ENCODE measurements at places on chromosomes 7 and 10. TPM values are rescaled to one million over a fixed set of nuclear protein-coding genes. Genes with fewer than 3 reads are reported as not detected.

SYT15B gene
- total RNA-seq = not detected

FEZF1 gene
- total RNA-seq = not detected

UNCX gene
- not detected for total RNA-seq

DNA sequence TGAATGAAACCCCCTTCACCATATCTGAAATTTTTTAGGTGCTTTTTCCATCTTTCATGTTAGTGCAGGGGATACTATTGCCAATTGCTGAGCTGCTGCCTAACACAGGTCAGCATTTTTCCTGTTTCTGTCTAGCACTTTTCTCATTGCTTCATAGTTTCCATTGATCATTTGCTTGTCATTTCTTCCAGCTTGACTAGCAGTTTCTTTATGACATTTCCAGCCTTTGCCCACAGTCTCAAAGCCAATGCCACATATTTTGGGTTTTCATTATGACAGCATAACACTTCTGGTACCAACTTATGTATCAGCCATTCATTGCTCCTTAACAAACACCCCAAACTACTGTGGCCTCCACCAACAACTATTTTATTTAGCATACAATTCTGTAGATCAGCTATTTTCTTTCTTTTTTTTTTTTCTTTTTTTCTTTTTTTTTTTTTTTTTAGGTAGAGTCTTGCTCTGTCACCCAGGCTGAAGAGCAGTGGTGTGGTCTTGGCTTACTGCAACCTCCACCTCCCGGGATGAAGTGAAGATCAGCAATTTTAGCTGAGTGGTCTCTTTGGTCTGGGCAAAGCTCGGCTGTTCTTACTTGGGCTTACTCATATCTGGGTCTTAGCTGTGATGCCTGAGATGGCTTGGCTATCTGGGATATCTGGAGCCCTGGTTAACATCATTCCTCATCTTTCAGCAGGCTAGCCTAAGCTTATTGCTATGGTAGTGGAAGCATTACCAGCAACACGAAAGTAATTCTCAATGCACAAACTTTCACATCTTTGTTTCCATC is 102.3 kb downstream of the EPC1 start:
- no peaks in the 10 kb centered on the region for H3K27me3 ChIP-seq
- no peaks in the 10 kb centered on the region for H3K4me1 ChIP-seq
- no peak overlapping the region for H3K4me3 ChIP-seq
- no peak overlapping the region for H3K27ac ChIP-seq

GRCh38 chr10:49484486-49485235 is 54.3 kb downstream of the ERCC6 start:
- H3K27me3 ChIP-seq = no peaks in the 10 kb centered on the region
- no peak overlapping the region for H3K4me3 ChIP-seq
- H3K4me1 ChIP-seq = no peaks in the 10 kb centered on the region
- H3K36me3 ChIP-seq = 0 out of 2 replicates have a peak, but pooled peaks cover 4% of the 10 kb centered on the region

DNA sequence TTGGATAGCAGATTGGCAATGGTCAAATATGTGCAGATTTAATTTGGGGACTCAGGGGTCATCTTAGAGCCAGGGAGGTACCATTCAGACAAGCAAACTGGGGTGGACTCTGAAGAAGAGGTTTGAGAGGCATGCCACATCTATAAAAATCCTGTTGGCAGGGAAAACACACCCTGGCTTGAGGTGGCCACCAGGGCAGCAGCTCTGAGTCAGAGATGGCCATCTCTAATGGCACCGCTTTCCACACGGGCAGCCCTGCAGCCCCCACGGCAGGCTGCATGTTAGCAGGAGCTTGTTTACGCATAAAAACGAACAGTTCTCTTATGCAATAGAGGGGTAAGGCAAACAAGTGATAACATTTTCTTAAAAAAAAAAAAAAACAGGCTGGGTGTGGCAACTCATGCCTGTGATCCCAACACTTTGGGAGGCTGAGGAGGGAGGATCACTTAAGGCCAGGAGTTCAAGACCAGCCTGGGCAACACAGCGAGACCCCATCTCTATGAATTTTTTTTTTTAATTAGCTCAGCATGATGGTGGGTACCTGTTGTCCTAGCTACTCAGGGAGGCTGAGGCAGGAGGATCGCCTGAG is 14.9 kb downstream of the DLG5 start:
- no peaks in the 10 kb centered on the region for H3K36me3 ChIP-seq
- no peak for DNase-seq
- H3K4me1 ChIP-seq = no peaks in the 10 kb centered on the region
- H3K27me3 ChIP-seq = no peaks in the 10 kb centered on the region
- no peak overlapping the region for H3K27ac ChIP-seq

DNA sequence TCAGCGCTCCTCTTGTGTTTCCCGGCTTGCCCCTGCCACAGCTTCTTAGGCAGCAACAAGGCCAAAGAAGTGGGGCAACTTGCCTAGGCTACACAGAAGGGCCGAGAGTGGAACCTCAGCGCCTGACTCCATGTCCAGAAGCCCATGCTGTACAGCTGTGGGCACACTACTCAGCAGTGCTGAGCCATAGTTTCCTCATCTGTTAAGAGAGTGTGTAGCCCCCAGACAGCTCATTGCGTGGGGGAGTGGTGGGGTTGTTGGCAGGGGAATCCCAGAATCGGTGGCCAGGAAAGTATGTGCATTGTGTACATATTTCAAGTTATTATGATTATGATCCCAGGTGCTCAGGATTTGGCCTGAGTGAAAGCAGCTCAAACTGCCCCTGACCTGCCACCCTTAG is 96.2 kb downstream of the CDH23 start:
- H3K27ac ChIP-seq = no peak overlapping the region
- H3K27me3 ChIP-seq = no peaks in the 10 kb centered on the region
- H3K4me1 ChIP-seq = no peaks in the 10 kb centered on the region
- H3K4me3 ChIP-seq = no peak overlapping the region

DNA sequence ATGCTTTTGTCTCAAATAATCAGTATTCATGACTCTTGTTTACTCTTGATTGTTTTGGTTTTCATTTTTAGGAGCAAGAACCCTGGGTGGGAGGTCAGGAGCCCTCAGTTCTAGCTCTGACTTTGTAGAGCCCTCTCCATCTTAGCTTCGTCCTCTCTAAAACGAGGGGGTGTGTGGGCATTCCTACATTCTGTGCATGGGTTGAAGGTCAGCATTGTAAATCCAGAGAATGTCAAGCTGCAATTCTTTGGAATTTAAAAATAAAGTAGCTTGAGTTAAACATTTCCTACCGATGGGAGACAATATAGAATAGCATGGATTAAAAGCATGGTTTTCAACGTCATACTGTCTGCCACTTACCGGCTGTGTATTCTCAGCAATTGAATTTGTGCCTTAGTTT is 128.3 kb downstream of the PRPF18 start:
- no peaks in the 10 kb centered on the region for H3K27me3 ChIP-seq
- no peak for DNase-seq
- no peak overlapping the region for H3K27ac ChIP-seq
- H3K4me3 ChIP-seq = no peak overlapping the region
- peaks cover 13% of the 10 kb centered on the region for H3K4me1 ChIP-seq

DNA sequence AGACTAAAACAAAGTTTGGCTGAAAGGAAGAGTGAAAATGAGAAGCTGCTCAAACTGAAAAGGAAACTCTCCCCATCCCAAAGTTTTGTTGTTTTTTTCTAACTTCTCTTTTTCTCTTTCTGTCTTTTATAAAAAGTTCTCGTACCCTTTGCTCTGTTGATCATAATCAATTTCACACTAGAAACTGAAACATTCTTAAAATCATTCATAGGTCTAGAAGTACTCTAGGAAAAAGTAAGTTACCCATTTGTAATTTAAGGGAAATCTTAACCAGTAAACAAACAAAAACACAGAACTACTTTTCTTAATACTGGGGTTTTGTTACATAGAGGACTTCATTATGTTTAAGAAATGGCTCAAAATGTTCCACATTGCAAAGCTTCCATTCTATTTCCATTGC is 339.8 kb downstream of the SEMA3D start:
- no peak for DNase-seq
- no peaks in the 10 kb centered on the region for H3K27me3 ChIP-seq
- H3K4me3 ChIP-seq = no peak overlapping the region
- no peaks in the 10 kb centered on the region for H3K36me3 ChIP-seq
- H3K4me1 ChIP-seq = no peaks in the 10 kb centered on the region
- no peak overlapping the region for H3K27ac ChIP-seq

DNA sequence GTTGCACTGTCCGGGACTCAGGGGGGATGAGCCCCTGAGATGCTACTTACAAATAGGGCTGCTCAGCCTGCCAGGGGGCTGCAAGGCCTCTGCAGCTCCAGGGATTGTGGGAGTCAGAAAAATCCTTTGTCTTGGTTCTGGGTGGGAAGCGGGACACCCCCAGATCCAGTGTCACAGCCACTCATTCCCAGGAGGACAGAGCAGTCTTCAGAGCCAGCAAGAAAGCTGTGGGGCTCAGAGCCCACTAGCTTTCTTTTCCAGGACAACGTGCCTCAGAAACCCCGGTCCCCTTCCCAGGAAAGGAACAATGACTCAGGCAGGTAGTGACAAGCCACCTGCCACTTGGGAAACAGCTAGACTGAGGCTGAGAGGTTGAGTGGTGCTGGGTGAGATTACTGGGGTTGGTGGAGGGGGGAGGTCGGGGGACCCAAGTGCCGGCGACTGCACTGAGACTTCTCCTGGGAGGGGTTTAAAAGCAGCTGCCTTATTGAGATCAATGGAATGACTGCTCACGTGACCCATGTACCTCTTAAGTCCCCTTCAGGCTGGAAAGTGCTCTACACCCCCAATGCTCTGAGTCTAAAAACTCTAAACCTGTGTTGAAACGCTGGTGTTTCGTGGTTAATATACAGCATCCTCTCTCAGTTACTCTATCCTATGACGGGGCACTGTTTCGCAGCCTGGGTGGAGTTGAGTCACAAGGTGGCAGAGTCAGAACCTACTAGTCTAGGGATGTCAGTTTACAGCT is 123.6 kb downstream of the UBE2H start:
- DNase-seq = no peak
- H3K27ac ChIP-seq = no peak overlapping the region
- peaks cover 26% of the 10 kb centered on the region for H3K4me1 ChIP-seq
- H3K4me3 ChIP-seq = no peak overlapping the region
- no peaks in the 10 kb centered on the region for H3K36me3 ChIP-seq

DNA sequence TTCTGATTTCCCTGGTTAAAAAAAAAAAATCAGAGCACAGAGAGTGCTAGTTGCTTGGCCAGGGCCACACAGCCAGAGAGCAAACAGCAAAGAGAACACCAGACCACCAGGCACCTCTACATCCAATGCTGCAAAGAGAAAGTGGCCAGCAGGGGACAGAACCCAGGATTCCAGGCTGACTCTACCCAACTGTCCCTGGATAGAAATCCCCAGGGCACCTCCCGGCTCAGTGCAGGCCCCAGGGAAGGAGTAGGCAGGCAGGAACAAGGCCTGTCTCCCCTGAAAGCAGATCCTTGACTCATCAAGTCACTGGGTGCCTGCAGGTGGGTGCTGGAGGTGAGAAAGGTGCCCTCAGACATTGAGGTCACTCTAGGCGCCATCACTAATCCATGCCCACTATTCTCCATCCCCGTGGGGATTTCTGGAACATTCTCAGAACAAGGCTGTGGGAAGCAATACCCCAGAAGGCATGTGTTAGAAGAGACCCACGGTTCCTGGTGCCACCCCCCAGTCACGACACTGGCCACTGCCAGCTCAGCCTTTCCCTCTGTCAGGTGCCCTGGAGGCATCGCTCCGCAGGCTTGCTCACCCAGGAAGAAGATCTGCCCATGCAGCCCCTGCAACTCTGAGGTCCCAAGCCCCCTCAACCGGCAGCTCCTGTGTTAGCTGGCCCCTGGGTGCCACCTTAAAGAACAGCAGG is 154.8 kb downstream of the GRID1 start:
- H3K4me1 ChIP-seq = no peaks in the 10 kb centered on the region
- no peak overlapping the region for H3K27ac ChIP-seq
- no peak overlapping the region for H3K4me3 ChIP-seq
- no peaks in the 10 kb centered on the region for H3K27me3 ChIP-seq
- no peak for DNase-seq
- no peaks in the 10 kb centered on the region for H3K36me3 ChIP-seq

GRCh38 chr7:98221611-98222532 is 10.6 kb downstream of the BHLHA15 start:
- H3K4me3 ChIP-seq = no peak overlapping the region
- DNase-seq = no peak
- H3K27ac ChIP-seq = no peak overlapping the region
- H3K36me3 ChIP-seq = no peaks in the 10 kb centered on the region

GRCh38 chr10:8238986-8239385 is 184.5 kb downstream of the GATA3 start:
- no peaks in the 10 kb centered on the region for H3K27me3 ChIP-seq
- H3K27ac ChIP-seq = no peak overlapping the region
- DNase-seq = no peak
- H3K4me1 ChIP-seq = no peaks in the 10 kb centered on the region
- no peak overlapping the region for H3K4me3 ChIP-seq

GRCh38 chr7:99459087-99459486 is 6.9 kb downstream of the ATP5MF start:
- H3K36me3 ChIP-seq = peaks cover 47% of the 10 kb centered on the region
- H3K27ac ChIP-seq = no peak overlapping the region
- H3K4me1 ChIP-seq = peaks cover 3% of the 10 kb centered on the region
- no peaks in the 10 kb centered on the region for H3K27me3 ChIP-seq
- no peak overlapping the region for H3K4me3 ChIP-seq

DNA sequence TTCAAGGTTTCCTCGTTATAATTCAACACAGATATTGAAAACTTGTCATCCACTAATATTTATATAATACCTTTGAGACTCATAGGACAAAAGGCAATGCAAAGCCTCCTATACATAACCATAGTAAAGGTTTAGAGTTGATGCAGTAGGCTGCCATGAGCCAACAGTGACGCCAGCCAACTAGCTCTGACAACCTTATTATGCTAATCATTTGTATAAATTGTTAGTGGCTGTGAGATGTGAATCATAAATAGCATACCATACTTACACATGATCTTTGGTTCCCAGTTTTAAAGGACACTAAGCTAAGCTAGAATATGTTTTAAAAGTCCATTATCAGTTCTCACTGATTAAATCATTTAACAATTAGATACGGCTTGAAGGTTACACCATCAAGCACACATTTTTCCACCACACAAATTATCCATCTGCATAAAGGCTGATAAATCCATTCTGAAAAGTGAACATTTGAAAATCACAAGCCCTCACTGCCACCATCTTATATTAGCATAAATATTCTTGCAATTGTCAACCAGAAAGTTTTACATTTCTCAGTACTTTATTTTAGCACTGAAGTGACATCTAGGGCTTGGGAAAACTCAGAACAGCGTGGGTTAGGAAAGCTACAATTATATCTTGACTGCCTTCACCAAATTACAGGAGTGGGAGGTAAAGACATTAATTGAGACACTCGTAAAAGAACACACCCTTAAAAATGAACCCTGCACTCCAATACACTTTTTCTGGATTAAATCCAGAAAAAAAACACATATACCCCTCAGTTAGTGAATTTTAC is 30.7 kb downstream of the COA1 start:
- DNase-seq = no peak
- no peaks in the 10 kb centered on the region for H3K27me3 ChIP-seq
- H3K4me1 ChIP-seq = peaks cover 47% of the 10 kb centered on the region
- H3K27ac ChIP-seq = no peak overlapping the region
- no peaks in the 10 kb centered on the region for H3K36me3 ChIP-seq
- no peak overlapping the region for H3K4me3 ChIP-seq

- H3K27ac ChIP-seq = no peak overlapping the region
- no peaks in the 10 kb centered on the region for H3K27me3 ChIP-seq
- no peaks in the 10 kb centered on the region for H3K4me1 ChIP-seq
- H3K36me3 ChIP-seq = peaks cover 12% of the 10 kb centered on the region
- no peak overlapping the region for H3K4me3 ChIP-seq
- no peak for DNase-seq
Observed at GRCh38 chr10:1094112-1095057, 38.2 kb downstream of the WDR37 start.
